ENCODE measurements at places on chromosomes 2 and 18. TPM values are rescaled to one million over a fixed set of nuclear protein-coding genes. Genes with fewer than 3 reads are reported as not detected.

GRCh38 chr2:144364944-144365738 is 154.8 kb downstream of the ZEB2 start:
- H3K36me3 ChIP-seq: no peaks in the 10 kb centered on the region
- H3K4me1 ChIP-seq: peaks cover 11% of the 10 kb centered on the region
- H3K27me3 ChIP-seq: no peaks in the 10 kb centered on the region

Gene ANKRD62
- polyA plus RNA-seq: not detected

- H3K4me3 ChIP-seq: no peak overlapping the region
- no peaks in the 10 kb centered on the region for H3K36me3 ChIP-seq
- no peak for DNase-seq
- H3K4me1 ChIP-seq: no peaks in the 10 kb centered on the region
Measured at GRCh38 chr2:31070339-31071125, 67.7 kb downstream of the GALNT14 start.

GRCh38 chr2:28751956-28752630 is 463 bp downstream of the PPP1CB start:
- H3K27ac ChIP-seq: peak overlapping the region; percentile 94
- H3K4me3 ChIP-seq: peak overlapping the region; percentile 96
- H3K27me3 ChIP-seq: no peaks in the 10 kb centered on the region
- no peak for DNase-seq
- no peaks in the 10 kb centered on the region for H3K36me3 ChIP-seq

Gene TP53I3
- polyA plus RNA-seq: 50.0 TPM

- no peak overlapping the region for H3K27ac ChIP-seq
- DNase-seq: no peak
- H3K27me3 ChIP-seq: no peaks in the 10 kb centered on the region
- no peak overlapping the region for H3K4me3 ChIP-seq
- H3K36me3 ChIP-seq: no peaks in the 10 kb centered on the region
Measured at GRCh38 chr2:205280596-205281236, 401.6 kb upstream of the NRP2 start.

Gene ARHGEF33
- 1.5 TPM for polyA plus RNA-seq
